ENCODE measurements at places on chromosomes 3 and 15.

DNA sequence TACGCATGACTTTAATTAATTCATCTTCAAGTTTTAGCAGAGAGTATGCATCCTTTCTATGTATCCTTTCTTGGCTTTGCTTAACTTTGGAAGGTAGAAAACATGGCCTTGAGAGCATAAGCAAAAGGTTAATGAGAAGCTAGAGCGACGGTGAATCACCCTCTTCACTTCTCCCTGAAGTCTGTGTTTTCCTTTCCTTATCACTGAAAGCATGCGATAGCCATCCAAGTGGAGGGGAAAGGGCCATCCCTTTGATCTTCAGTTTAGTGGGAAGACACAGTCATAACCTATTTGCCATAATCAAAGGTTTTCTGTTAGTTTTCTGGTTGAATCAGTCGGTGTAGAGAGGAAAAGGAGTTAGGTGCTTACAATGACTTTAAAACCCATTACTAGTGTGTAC lies 354.0 kb upstream of the ROBO2 start:
- DNase-seq, result no peak

DNA sequence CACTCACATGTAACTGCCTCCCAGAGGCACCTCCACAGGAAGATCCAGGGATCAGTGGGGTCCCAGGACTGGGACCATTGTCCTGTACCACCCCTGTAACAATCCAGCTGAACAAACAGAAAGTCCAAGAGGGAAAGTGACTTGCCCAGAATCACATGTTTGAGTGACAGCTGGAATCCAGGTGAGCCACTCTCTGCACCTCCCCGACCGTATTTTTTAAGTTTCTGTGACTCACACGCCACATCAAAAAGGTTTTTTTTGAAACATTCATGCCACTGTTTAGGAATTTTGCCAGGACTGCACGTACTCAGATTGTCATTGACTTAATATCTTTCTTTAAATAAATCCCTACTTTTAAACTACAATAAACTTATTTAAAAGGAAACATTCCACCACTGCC lies 9.8 kb upstream of the SLC6A1 start:
- DNase-seq, result no peak

DNA sequence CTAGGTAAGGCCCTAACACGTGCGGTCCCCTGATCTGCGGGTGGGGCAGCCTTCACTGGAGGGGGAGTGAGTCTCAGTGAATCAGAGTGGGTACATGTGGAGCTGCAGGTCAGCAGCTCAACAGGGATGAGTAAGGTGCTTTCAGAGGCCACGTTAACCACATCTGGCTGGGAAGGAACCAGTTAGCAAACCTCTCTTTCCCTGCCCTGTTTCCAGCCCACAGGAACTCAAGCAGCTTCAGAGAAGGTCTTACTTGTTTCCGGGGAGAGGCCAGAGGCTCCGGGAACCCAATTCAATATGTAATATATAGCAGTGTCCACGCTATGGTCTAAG lies 175.3 kb downstream of the XXYLT1 start:
- DNase-seq, result no peak

- no peak for DNase-seq
These were observed 2.4 kb upstream of the COL6A5 start for GRCh38 chr3:130342821-130343661.

DNA sequence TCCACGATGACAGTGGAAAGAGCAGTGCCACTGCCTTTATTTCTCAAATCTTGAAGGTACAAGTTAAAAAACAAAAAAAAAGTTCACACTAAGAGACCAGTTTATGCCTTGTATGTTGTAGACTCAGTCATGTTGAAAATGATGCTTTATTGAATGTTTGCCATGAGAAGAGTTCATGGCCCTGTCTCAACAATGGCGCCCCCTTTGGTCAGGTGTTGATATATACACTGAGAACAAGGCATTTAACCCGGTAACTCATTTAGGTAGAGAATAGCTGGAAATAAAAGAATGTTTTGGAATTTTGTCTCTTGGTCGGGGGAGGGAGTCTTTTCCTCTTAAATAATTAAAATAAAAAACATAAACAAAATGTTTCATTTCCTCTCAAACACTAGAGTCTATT lies 145.6 kb upstream of the SLC2A2 start:
- DNase-seq, result peak; percentile 17

GRCh38 chr15:51307325-51307724 lies 31.1 kb downstream of the CYP19A1 start:
- DNase-seq, result no peak

- DNase-seq, result no peak
These were observed 19.1 kb downstream of the KLHL6 start for GRCh38 chr3:183536238-183536880.

GRCh38 chr3:79844176-79844575 lies 76.4 kb upstream of the ROBO1 start:
- DNase-seq, result no peak

DNA sequence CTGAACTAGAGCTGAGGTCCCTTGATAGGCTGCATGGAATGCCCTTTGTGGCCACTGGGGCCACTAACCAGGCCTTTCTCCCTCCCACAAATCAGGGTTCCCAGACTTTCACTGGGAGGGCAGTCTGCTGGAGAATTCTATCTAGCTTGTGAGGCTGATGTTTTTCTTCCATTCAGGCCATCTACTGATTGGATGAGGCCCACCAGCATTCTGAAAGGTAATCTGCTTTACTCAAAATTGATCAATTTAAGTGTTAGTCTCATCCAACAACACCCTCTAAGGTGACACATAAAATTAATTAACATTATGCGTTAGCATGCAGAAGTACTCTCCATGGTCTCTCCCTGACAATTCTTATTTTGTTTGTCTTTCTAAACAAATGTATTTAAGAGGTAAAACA lies 80.5 kb downstream of the RTP4 start:
- DNase-seq, result no peak

DNA sequence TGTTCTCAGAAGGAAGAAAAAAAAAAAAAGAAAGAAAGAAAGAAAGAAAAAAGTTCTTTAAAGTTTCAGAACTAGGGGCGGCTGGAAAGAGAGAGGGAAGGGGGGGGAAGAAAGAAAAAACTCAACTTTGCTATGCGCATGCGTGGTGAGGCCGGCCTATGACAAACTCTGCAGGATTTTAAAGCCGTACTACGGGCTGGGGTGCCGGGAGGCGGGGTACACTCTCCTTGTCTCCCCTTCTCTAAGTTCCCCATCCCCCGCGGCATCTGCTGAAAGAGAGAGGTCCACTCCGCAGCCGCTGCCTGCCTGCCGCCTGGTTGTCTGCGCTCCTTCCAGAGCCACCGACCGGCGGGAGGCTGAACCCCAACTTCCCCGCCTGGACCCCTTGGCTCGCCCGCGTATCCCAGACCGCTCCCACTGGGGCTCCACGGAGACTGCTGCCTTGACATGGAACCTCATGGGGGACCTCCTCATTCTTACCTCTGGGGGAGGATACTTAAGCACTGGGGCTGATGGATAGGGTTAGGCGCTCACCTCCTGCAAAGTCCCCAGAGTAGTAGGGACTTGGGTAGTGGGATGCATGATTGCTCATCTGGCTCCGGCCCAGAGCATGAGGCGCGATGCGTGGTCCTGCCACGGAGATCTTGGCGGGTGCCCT lies 1.4 kb upstream of the WNT5A start:
- no peak for DNase-seq

DNA sequence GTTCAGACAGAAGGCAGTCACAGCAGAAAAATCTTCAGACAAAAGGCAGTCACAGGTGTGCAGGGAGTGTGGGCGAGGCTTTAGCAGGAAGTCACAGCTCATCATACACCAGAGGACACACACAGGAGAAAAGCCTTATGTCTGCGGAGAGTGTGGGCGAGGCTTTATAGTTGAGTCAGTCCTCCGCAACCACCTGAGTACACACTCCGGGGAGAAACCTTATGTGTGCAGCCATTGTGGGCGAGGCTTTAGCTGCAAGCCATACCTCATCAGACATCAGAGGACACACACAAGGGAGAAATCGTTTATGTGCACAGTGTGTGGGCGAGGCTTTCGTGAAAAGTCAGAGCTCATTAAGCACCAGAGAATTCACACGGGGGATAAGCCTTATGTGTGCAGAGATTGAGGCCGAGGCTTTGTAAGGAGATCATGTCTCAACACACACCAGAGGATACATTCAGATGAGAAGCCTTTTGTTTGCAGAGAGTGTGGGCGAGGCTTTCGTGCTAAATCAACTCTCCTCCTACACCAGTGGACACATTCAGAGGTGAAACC lies 27.6 kb downstream of the ZNF589 start:
- DNase-seq, result peak; percentile 77

DNA sequence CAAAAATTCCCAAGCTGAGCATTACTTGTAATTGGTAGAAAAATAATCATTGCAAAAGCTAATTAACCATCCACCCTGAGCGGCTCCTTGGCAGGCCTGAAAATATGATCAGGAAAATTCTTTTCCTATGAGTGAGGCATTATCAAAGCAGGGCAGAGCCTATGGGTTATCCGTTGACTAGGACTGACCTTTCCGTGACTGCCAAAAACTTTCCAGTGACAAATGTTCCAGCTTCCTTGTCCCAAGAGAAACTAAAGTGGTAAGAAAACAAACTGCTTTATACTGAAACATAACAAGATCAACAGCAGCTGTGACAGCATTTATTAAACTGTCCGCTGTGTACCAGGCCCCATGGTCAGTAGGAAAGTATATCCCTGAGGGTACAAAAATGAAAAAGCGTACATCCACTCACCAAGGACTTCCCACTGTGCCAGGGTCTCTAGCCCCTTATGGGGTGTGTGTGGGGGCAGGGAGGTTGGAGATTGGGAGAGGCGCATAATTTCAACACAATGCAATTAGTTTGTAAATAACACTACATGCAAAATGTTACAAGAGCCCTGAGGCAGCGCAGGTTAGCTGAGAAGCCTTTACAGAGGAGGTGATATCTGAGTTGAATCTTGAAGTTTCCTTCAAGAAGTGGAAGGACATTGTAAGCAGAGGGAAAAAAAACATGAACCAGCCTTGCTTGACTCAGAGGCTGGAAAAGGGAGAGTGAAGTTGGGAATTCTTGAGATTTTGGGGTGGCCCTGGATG lies 8.5 kb downstream of the LIPC start:
- DNase-seq, result no peak

DNA sequence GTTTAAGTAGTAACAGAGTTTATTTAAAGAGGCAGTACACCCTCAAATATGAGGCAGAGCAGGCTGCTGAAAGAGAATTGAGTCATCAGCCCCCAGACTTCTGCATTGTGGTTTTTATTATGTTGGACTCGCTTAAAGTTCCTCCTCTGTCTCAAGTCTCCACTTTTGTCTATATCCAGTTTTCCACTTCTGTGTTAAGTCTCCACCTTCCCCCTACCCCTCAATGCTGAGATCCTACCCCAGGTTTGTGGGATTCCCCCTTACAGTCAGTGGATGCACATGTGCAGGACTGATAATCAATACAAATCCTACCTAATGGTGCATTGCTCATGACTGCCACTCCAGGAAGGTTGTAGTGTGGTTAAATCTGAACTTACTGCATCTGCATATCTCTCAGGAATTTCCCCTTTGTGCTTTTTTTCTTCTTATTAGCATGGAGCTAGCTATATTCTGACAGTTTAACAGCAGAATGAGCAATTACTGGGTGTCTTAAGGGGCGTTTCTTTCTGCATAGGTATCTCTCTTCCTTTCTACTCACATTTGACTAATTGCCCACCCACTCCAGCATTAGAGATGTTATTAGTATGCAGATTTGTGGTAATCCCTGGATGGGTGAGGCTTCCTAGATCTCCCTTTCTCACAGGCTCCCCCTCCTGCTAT lies 11.9 kb upstream of the CD200R1L start:
- DNase-seq, result peak; percentile 27

GRCh38 chr15:45794304-45794703 lies 159.5 kb downstream of the SQOR start:
- DNase-seq, result no peak

DNA sequence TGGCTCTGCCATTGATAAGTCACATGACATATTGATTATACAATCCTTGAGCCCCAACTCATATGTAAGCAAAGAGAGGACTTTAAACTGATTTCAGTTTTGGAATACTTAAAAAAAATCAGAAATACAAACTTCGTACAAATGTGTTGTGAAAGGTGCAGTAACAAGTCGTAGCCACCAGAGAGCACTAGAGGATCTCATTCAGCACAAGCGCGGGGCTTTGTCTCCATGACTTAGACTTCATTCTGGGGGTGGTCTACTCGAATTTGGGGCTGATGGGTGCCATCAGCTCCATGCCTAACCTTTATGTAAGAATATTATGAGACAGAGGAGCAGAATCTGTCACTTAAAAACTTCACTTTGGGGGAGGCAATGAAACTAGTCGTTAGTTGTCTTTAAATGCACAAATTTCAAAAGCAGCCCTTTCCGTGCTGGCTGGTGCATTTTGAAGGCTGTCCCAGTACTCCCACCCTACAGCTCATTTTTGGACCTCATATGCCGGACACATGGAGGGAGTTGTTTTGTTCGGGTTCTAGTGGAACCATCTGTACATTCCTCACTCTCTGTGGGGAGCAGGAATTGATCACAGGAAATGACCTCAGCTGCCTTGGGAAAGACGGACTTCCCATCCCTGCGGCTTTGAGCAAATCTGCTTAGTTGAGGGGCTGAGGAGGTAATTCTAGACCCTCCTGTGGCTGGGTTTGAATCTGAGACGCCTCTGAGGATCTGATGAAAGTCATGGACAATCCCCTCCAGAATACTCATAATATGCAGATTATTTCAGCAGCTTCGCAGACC lies 27.5 kb upstream of the MASP1 start:
- peak; percentile 53 for DNase-seq

GRCh38 chr3:53740956-53741355 lies 105.3 kb downstream of the CHDH start:
- no peak for DNase-seq

GRCh38 chr3:152176241-152176640 lies 92.5 kb upstream of the MBNL1 start:
- DNase-seq, result no peak

DNA sequence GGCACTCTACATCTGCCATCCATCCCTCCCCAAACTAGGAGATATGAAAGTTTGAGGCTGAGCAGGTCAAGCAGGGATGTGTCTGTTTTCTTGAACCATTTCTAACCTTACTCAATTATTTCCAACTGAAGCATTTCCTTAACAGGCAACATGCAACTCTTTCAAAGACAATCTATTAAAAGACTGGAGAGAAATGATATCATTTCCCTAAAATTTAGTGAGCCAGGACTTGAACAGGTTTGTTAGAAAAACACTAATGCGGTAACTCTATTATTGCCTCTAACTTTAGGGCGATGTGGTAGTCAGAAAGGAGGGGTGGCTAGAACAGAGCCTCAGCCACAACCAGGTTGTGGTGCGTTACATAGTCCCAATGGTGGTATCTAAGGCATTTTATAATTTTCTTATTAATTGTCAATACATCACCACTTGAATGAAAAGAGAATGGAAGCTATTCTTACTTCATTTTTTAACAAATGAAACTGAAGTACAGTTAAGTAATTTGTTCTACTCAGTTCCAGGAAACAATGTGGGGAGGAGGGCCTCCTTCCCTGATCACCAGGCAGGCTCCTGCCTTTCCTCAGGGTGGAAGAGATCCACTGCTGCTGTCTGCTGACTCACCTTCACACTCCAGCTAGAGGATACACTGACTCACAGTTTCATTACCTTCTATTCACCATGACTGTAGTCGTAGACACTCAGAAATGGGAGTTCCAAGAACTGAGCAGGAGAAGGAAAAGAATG lies 22.8 kb downstream of the MYO1E start:
- DNase-seq, result no peak

Data from CD4-positive, alpha-beta T cell treated with Interleukin-10 for 1 hour (primary cell).